ENCODE measurements at places on chromosomes 4 and X.
A peak's percentile ranks its signal among the peaks of the same experiment; 100 is the strongest.

DNA sequence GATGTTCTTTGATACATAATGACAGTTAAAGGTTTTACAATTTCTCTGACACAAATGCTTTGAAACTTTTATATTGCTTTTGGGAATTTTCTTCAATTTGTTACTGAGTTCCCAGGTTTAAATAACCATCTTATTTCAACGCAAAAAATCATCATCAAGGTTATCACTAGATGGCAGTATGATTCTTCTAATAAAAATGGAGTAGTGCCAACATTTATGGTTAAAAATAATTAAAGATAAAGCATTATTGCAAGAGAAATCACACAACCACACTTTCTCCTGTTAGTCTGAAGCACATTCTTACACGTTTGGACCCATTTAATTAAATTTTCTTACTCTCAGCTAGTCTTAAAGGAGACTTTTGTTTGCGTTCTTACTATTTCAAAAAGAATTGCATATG is 611.3 kb upstream of the CPXCR1 start:
- no peaks in the 10 kb centered on the region for H3K36me3 ChIP-seq
- H3K4me1 ChIP-seq = no peaks in the 10 kb centered on the region
- no peak overlapping the region for H3K27ac ChIP-seq
- H3K4me3 ChIP-seq = no peak overlapping the region
- peak; percentile 0 for DNase-seq

DNA sequence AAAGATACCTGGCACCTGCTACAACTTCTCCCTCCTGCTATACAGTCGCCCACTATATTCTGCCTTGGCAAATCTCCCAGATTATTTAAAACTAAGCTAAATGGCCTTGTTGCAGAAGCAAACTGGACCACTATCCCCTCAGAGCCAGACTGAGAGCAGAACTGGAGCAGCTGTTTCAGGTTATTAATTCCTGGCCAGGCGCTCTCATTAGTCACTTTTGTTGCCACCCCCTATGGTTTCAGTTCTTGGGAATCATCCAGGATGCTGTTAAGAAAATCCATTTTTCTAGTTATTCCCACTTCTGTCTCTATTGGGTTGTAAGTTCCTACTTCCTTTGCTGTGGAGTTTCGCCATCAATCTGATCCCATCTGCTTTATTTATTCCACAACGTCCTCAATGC is 30.1 kb downstream of the ADGRA3 start:
- DNase-seq = no peak
- H3K27me3 ChIP-seq = no peaks in the 10 kb centered on the region
- H3K4me1 ChIP-seq = peaks cover 14% of the 10 kb centered on the region
- H3K27ac ChIP-seq = peak overlapping the region; percentile 19
- H3K36me3 ChIP-seq = no peaks in the 10 kb centered on the region

DNA sequence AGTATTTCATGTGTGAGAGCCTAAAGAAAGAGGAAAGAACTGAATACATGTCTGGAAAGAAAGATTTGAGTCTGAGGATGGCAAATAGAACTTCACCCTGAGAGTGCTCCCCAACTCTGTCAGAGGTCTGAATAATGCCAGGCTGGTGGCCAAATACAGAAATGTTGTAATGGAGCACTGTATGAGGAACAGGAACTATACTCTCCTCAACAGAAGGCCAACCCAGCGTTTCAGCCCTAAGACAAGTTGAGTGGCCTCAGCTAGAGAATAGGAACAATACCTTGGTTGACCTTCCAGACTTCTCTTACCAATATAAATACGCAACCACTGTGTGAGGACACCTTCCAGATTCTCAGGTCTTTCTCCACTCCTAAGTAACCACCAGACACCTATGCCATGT is 94.5 kb upstream of the STIM2 start:
- no peaks in the 10 kb centered on the region for H3K4me1 ChIP-seq
- no peak overlapping the region for H3K27ac ChIP-seq
- H3K4me3 ChIP-seq = no peak overlapping the region
- DNase-seq = no peak

GRCh38 chr4:139609647-139610046 is 53.6 kb upstream of the SETD7 start:
- H3K4me3 ChIP-seq = no peak overlapping the region
- peaks cover 13% of the 10 kb centered on the region for H3K4me1 ChIP-seq
- peaks cover 14% of the 10 kb centered on the region for H3K27me3 ChIP-seq
- DNase-seq = peak; percentile 70
- no peaks in the 10 kb centered on the region for H3K36me3 ChIP-seq

GRCh38 chr4:121676345-121677075 is 20.3 kb downstream of the ANXA5 start:
- DNase-seq = no peak
- no peaks in the 10 kb centered on the region for H3K27me3 ChIP-seq
- no peak overlapping the region for H3K4me3 ChIP-seq
- peak overlapping the region; percentile 15 for H3K27ac ChIP-seq
- H3K36me3 ChIP-seq = peaks cover 10% of the 10 kb centered on the region

GRCh38 chr4:75786938-75787337 is 62.6 kb downstream of the USO1 start:
- H3K4me3 ChIP-seq = no peak overlapping the region
- no peak for DNase-seq
- H3K36me3 ChIP-seq = peaks cover 7% of the 10 kb centered on the region
- H3K27me3 ChIP-seq = no peaks in the 10 kb centered on the region
- peak overlapping the region; percentile 76 for H3K27ac ChIP-seq
- peaks cover 4% of the 10 kb centered on the region for H3K4me1 ChIP-seq

GRCh38 chrX:132833373-132833772 is 125.1 kb downstream of the HS6ST2 start:
- no peak for DNase-seq
- no peak overlapping the region for H3K4me3 ChIP-seq
- H3K4me1 ChIP-seq = peaks cover 2% of the 10 kb centered on the region
- H3K27ac ChIP-seq = no peak overlapping the region
- no peaks in the 10 kb centered on the region for H3K36me3 ChIP-seq

- no peak overlapping the region for H3K4me3 ChIP-seq
- H3K4me1 ChIP-seq = no peaks in the 10 kb centered on the region
- no peak for DNase-seq
- no peaks in the 10 kb centered on the region for H3K27me3 ChIP-seq
Observed at GRCh38 chrX:101091817-101092216, 6.2 kb upstream of the CENPI start.

GRCh38 chr4:3317656-3318211 is 24.9 kb downstream of the RGS12 start:
- H3K27ac ChIP-seq = no peak overlapping the region
- H3K4me3 ChIP-seq = no peak overlapping the region
- H3K36me3 ChIP-seq = peaks cover 53% of the 10 kb centered on the region
- H3K4me1 ChIP-seq = peaks cover 6% of the 10 kb centered on the region
- H3K27me3 ChIP-seq = no peaks in the 10 kb centered on the region

GRCh38 chr4:186587416-186588018 is 32.1 kb upstream of the MTNR1A start:
- H3K27me3 ChIP-seq = no peaks in the 10 kb centered on the region
- H3K4me1 ChIP-seq = peaks cover 4% of the 10 kb centered on the region
- H3K27ac ChIP-seq = no peak overlapping the region
- DNase-seq = peak; percentile 60
- H3K36me3 ChIP-seq = peaks cover 96% of the 10 kb centered on the region

- no peak overlapping the region for H3K27ac ChIP-seq
- no peak overlapping the region for H3K4me3 ChIP-seq
- DNase-seq = peak; percentile 65
- no peaks in the 10 kb centered on the region for H3K36me3 ChIP-seq
- H3K4me1 ChIP-seq = peaks cover 1% of the 10 kb centered on the region
- H3K27me3 ChIP-seq = peaks cover 5% of the 10 kb centered on the region
Observed at GRCh38 chr4:87849612-87850011, 16.8 kb downstream of the MEPE start.

GRCh38 chrX:124018023-124018422 is 56.5 kb downstream of the STAG2 start:
- peak; percentile 8 for DNase-seq
- H3K4me1 ChIP-seq = no peaks in the 10 kb centered on the region
- H3K4me3 ChIP-seq = no peak overlapping the region
- no peaks in the 10 kb centered on the region for H3K27me3 ChIP-seq
- no peaks in the 10 kb centered on the region for H3K36me3 ChIP-seq

DNA sequence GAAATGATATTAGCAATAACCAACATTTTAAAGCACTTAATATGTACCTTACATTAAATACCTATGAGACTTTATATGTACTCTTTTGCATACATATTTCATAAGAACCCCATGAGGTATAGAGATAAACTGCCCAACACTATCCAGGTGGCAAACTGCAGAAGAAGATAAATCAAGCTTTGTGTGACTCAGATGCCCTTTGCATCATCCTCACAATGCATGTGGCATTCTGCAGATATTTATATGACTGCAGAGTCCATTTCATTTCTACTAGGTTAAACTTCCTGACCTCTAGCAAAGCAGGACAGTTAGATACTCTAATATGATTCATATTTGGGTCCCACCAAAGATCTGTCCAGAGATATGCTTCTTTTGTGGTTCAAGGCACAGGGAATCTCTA is 85.6 kb upstream of the RASGEF1B start:
- no peaks in the 10 kb centered on the region for H3K4me1 ChIP-seq
- no peak overlapping the region for H3K27ac ChIP-seq
- H3K27me3 ChIP-seq = no peaks in the 10 kb centered on the region
- DNase-seq = no peak
- no peaks in the 10 kb centered on the region for H3K36me3 ChIP-seq

- DNase-seq = peak; percentile 6
- no peaks in the 10 kb centered on the region for H3K4me1 ChIP-seq
- H3K27ac ChIP-seq = no peak overlapping the region
- no peak overlapping the region for H3K4me3 ChIP-seq
Observed at GRCh38 chrX:143437439-143437838, 79.8 kb downstream of the SPANXN3 start.

DNA sequence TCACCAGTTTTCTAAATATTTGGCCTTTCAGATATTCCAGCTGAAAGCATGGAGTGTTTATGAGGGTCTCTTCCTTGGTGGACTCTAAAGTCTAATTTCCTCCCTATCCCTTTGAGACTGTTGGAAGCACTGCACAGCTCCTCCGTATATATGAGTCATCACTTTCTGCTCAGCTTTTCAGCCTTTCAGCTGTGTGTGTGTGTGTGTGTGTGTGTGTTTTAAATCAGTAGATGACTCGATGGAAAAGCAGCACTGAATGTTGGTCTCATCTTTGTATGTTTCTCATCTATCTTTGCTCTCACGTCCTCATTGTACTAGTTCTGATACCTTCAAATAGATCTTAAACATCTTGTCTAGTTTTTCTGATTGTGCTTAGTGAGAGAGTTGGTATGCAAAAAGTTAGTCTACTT is 81.6 kb downstream of the ZFX start:
- no peaks in the 10 kb centered on the region for H3K27me3 ChIP-seq
- peak; percentile 81 for DNase-seq
- no peaks in the 10 kb centered on the region for H3K4me1 ChIP-seq
- H3K27ac ChIP-seq = no peak overlapping the region
- H3K4me3 ChIP-seq = no peak overlapping the region

- H3K27ac ChIP-seq = no peak overlapping the region
- H3K36me3 ChIP-seq = no peaks in the 10 kb centered on the region
- no peaks in the 10 kb centered on the region for H3K27me3 ChIP-seq
Observed at GRCh38 chr4:117164338-117164737, 79.0 kb upstream of the TRAM1L1 start.

- no peaks in the 10 kb centered on the region for H3K27me3 ChIP-seq
- no peaks in the 10 kb centered on the region for H3K4me1 ChIP-seq
- no peak for DNase-seq
- peak overlapping the region; percentile 59 for H3K27ac ChIP-seq
- no peaks in the 10 kb centered on the region for H3K36me3 ChIP-seq
Observed at GRCh38 chrX:10518073-10518472, 102.3 kb downstream of the MID1 start.

- no peaks in the 10 kb centered on the region for H3K36me3 ChIP-seq
- DNase-seq = no peak
- H3K27me3 ChIP-seq = no peaks in the 10 kb centered on the region
- no peak overlapping the region for H3K4me3 ChIP-seq
- no peaks in the 10 kb centered on the region for H3K4me1 ChIP-seq
- H3K27ac ChIP-seq = no peak overlapping the region
Observed at GRCh38 chr4:142875117-142875516, 29.0 kb upstream of the INPP4B start.

GRCh38 chr4:5220028-5220427 is 168.7 kb downstream of the STK32B start:
- no peaks in the 10 kb centered on the region for H3K36me3 ChIP-seq
- no peaks in the 10 kb centered on the region for H3K4me1 ChIP-seq
- no peak overlapping the region for H3K4me3 ChIP-seq
- peak; percentile 24 for DNase-seq
- no peak overlapping the region for H3K27ac ChIP-seq
- no peaks in the 10 kb centered on the region for H3K27me3 ChIP-seq

- peak overlapping the region; percentile 92 for H3K27ac ChIP-seq
- peaks cover 19% of the 10 kb centered on the region for H3K4me1 ChIP-seq
- H3K27me3 ChIP-seq = no peaks in the 10 kb centered on the region
- H3K4me3 ChIP-seq = no peak overlapping the region
- peaks cover 12% of the 10 kb centered on the region for H3K36me3 ChIP-seq
Observed at GRCh38 chr4:186684889-186685309, 38.8 kb downstream of the FAT1 start.

- no peak overlapping the region for H3K4me3 ChIP-seq
- peaks cover 28% of the 10 kb centered on the region for H3K36me3 ChIP-seq
- peak overlapping the region; percentile 17 for H3K27ac ChIP-seq
- no peaks in the 10 kb centered on the region for H3K27me3 ChIP-seq
- DNase-seq = peak; percentile 84
- peaks cover 5% of the 10 kb centered on the region for H3K4me1 ChIP-seq
Observed at GRCh38 chr4:25160714-25161592, 704 bp upstream of the SEPSECS start.

- peak; percentile 64 for DNase-seq
- H3K27ac ChIP-seq = peak overlapping the region; percentile 69
- no peak overlapping the region for H3K4me3 ChIP-seq
- peaks cover 1% of the 10 kb centered on the region for H3K4me1 ChIP-seq
Observed at GRCh38 chr4:67483868-67484602, 61.3 kb downstream of the CENPC start.

- no peaks in the 10 kb centered on the region for H3K4me1 ChIP-seq
- no peak overlapping the region for H3K4me3 ChIP-seq
- no peaks in the 10 kb centered on the region for H3K36me3 ChIP-seq
- H3K27me3 ChIP-seq = peaks cover 26% of the 10 kb centered on the region
Observed at GRCh38 chr4:47415719-47416118, 47.8 kb downstream of the COMMD8 start.

GRCh38 chr4:61397174-61397573 is 197.0 kb downstream of the ADGRL3 start:
- DNase-seq = peak; percentile 56
- H3K4me1 ChIP-seq = no peaks in the 10 kb centered on the region
- H3K27ac ChIP-seq = no peak overlapping the region

- H3K27me3 ChIP-seq = no peaks in the 10 kb centered on the region
- no peaks in the 10 kb centered on the region for H3K4me1 ChIP-seq
- no peak overlapping the region for H3K4me3 ChIP-seq
- no peaks in the 10 kb centered on the region for H3K36me3 ChIP-seq
- no peak for DNase-seq
Observed at GRCh38 chrX:97400492-97400891, 516.8 kb downstream of the RPA4 start.

GRCh38 chrX:133741303-133741702 is 244.1 kb downstream of the GPC3 start:
- no peaks in the 10 kb centered on the region for H3K4me1 ChIP-seq
- H3K27me3 ChIP-seq = no peaks in the 10 kb centered on the region
- no peak for DNase-seq
- no peak overlapping the region for H3K4me3 ChIP-seq

GRCh38 chr4:14419516-14419915 is 582.8 kb upstream of the CPEB2 start:
- H3K27me3 ChIP-seq = no peaks in the 10 kb centered on the region
- H3K4me3 ChIP-seq = no peak overlapping the region
- no peak overlapping the region for H3K27ac ChIP-seq
- no peaks in the 10 kb centered on the region for H3K4me1 ChIP-seq
- no peaks in the 10 kb centered on the region for H3K36me3 ChIP-seq

Data from mesenchymal stem cell (in vitro differentiated cells and primary cell).